ENCODE measurements at places on chromosomes 4 and X. TPM values are rescaled to one million over a fixed set of nuclear protein-coding genes. Genes with fewer than 3 reads are reported as not detected.

The UGT2B15 gene
- total RNA-seq, result not detected

DNA sequence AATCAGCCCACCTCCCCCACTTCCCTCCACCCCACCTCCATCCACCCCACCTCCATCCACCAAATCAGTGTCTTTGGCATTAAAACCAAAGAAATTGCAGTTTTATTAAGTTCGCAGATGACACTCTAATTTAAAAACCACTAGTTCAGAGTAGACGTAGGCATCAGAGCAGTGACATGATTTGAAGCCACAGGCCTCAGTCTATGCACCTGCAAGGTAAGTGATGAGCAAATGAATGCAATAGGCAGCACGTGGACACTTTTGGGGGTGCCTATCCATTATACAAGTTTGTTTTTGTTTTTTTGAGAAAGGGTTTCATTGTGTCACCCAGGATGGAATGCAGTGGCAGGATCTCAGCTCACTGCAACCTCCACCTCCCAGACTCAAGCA is 88.0 kb upstream of the TRIM2 start:
- DNase-seq, result no peak

- no peak for DNase-seq
These were observed 27.6 kb downstream of the MCF2 start for GRCh38 chrX:139680356-139680755.

GRCh38 chrX:12843668-12844279 is 23.1 kb upstream of the TLR7 start:
- DNase-seq, result no peak

DNA sequence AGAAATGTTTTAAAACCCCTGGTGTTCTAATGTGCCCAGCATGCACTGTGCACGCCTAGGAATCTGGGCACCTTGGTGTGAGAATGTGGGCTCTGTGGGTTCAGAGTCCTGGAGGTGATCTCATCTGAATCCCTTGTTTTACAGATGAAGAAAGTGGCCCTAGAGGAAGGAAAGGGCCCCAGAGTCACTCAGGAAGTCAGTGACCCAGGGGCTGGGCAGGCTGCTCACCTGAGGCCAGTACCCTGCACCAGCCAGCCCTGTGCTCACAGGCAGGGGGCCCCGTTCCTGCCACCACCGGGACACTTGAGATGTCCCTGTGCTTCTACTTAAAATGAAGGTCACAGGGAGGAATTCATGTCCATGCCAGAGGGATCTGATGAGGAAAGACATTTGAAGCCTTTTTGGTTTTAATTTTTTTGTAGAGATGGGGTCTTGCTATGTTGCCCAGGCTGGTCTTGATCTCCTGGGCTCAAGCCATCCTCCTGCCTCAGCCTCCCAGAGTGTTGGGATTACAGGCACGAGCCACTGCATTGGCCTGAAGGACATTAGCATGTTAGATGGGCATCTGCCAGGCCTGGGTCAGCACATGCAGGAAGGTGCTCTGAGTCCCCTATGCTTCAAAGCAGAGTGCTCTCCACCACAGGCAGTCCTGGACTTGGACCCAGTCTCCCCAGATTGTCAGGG is 7.4 kb upstream of the S100P start:
- DNase-seq, result no peak

GRCh38 chr4:169074117-169074516 is 64.1 kb upstream of the CBR4 start:
- no peak for DNase-seq

All from SJSA1 (cell line).